Jurkat, Clone E6-1 (cell line): ENCODE measurements at places on chromosomes 4 and X.

DNA sequence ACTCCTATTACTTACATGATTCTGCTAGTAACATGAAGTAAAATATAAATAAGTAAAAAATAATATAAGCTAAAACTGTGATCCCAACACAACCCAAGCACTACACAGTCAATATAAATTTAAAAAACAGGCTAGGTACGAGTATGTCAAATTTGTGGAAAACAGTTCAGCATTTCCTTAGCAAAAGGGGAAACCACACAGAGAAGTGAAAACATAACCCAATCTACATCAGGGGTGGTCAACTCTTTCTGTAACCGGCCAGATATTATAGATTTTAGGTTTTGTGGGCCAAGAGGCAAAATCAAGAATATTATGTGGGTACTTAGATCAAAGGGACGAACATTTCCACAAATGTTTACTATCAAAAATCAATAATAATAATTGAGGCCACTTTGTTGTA, 70.1 kb downstream of the CHST7 start:
- DNase-seq, result no peak

- DNase-seq, result peak; percentile 87
Observed at GRCh38 chrX:119693040-119693995, at the start of gene SEPTIN6. SEPTIN6 (minus strand) TSS chrX:119693168; CDS start chrX:119693105, 63 bp downstream.

- no peak for DNase-seq
Observed at GRCh38 chrX:2520539-2520938, 19.8 kb upstream of the DHRSX start.

DNA sequence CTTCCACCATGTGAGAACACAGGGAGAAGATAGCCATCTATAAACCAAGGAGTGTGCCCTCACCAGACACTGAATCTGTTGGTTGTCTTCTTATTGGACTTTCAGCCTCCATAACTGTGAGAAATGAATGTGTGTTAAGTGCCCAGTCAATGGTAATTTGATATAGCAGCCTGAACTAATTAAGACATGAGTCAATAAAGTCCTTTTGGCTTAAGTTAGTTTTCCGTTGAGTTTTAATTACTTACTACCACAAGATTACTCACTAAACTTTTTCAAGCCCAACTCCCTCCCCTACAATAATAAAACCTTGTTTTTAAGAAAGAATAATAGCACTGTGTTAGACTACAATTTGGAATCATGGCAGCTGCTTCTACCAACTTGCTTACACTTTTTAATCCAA, 324.2 kb downstream of the PCDH19 start:
- DNase-seq, result no peak

- DNase-seq, result peak; percentile 11
Observed at GRCh38 chrX:85627363-85627762, 247.9 kb upstream of the POF1B start.

GRCh38 chr4:159765382-159765781, 662.5 kb downstream of the RAPGEF2 start:
- DNase-seq, result no peak

GRCh38 chr4:108601532-108601931, 18.8 kb upstream of the RPL34 start:
- peak; percentile 90 for DNase-seq

- no peak for DNase-seq
Observed at GRCh38 chrX:131762802-131763234, 218.9 kb downstream of the OR13H1 start.
